ENCODE measurements at places on chromosomes 1 and 21.

GRCh38 chr1:110877364-110877763 is 4.4 kb downstream of the CD53 start:
- no peak for DNase-seq
- no peaks in the 10 kb centered on the region for H3K4me1 ChIP-seq
- no peak overlapping the region for H3K27ac ChIP-seq

DNA sequence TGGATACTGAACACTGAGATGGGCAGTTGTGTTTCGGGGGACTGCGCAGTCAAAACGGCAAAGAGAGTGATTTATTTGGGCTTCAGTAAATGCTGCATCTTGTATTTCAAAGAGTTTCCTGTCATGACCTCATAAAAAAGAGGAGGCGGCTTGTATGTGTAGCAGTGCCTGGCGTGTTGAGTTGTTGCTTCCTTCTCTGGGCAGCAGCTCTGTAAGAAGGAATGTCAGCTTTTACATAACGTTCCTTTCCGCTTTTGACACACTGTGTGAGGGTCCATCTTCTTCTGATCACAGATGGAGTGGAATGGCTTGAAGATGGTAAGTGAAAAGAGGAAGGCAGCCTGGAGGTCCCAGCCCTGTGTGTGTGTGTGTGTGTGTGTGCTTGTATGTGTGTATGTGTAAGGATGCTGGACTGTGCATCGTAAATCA is 941 bp downstream of the ELAVL4 start:
- no peaks in the 10 kb centered on the region for H3K27me3 ChIP-seq
- no peaks in the 10 kb centered on the region for H3K4me1 ChIP-seq
- no peaks in the 10 kb centered on the region for H3K36me3 ChIP-seq
- no peak overlapping the region for H3K27ac ChIP-seq
- H3K4me3 ChIP-seq, result no peak overlapping the region

DNA sequence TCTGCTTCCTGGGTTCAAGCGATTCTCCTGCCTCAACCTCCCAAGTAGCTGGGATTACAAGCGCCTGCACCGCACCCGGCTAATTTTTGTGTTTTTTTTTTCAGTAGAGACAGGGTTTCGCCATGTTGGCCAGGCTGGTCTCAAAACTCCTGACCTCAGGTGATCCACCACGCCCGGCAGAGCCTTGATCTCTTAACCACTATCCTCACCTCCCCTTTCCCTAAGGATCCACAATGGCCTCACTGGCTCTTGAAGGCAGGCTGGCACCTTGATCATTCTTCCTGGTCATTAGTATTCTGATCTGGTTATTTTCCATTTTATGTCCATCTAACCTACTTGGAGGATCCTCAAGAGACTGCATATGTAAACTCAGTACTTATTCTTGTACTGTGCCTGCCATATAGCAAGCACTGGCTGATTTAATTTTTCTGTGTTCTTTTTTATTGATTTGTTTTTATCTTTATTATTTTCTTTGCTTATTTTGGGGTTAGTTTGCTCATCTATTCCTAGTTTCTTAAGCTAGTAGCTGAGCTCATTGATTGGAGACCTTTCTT is 6.3 kb downstream of the RCC1 start:
- DNase-seq, result peak; percentile 37
- no peak overlapping the region for H3K4me3 ChIP-seq
- peaks cover 13% of the 10 kb centered on the region for H3K4me1 ChIP-seq
- no peak overlapping the region for H3K27ac ChIP-seq
- H3K36me3 ChIP-seq, result peaks cover 45% of the 10 kb centered on the region

DNA sequence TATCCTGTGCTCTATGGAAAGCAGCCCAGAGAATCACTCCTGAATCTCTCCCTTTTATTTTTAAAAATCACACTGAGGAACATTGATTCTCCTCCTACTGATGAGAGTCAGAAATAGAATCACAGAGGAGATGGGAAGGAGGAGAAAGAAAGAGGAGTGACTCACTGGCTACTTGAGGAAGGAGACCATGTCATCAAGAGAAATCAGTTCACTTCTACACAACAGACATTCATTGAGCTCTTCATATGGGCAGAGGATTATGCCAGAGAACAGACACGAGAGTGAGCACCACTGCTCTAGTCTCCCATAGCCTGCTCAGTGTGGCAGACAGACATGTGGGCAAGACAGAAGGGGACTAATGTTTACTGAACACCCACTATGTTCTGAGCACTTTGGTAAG is 44.2 kb downstream of the RAB3B start:
- H3K4me3 ChIP-seq, result no peak overlapping the region
- H3K27ac ChIP-seq, result peak overlapping the region; percentile 50
- H3K36me3 ChIP-seq, result peaks cover 15% of the 10 kb centered on the region

- no peaks in the 10 kb centered on the region for H3K27me3 ChIP-seq
- no peak overlapping the region for H3K27ac ChIP-seq
- no peaks in the 10 kb centered on the region for H3K36me3 ChIP-seq
- peaks cover 31% of the 10 kb centered on the region for H3K4me1 ChIP-seq
These were observed 25.1 kb downstream of the C2CD2 start for GRCh38 chr21:41928621-41929220.

DNA sequence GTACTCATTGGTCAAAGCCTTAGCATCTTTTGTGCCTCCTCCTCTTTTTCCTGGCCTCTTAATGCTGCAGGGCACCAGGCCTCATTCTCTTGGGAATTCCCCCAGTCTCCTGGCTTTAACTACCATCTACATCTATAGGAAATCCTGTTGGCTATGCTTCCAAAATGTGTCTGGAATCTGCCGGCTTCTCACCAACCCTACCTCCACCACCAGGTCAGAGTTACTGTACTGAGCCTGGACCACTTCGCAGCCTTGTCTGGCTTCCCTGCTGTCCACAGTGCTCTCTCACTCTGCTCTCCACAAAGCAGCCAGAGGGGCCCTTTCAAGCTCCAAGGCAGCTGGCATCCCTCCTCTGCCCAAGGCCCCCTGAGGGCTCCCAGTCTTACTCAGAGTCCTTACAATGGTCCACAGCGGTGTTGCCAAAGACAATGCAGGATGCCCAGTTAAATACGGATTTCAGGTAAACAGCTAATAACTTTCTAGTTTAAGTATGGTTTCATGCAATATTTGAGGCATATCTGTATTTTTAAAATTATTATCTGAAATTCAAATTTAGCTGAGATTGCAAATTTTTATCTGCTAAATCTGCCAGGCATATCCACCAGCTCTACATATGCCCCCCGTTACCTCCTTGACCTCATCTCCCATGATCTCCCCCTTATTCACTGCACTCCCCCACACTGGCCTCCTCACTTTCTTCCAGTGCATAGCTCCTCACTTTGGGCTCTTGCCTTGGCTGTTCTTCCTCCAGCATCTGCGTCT is 34.5 kb upstream of the FAM163A start:
- H3K4me3 ChIP-seq, result no peak overlapping the region
- DNase-seq, result no peak

DNA sequence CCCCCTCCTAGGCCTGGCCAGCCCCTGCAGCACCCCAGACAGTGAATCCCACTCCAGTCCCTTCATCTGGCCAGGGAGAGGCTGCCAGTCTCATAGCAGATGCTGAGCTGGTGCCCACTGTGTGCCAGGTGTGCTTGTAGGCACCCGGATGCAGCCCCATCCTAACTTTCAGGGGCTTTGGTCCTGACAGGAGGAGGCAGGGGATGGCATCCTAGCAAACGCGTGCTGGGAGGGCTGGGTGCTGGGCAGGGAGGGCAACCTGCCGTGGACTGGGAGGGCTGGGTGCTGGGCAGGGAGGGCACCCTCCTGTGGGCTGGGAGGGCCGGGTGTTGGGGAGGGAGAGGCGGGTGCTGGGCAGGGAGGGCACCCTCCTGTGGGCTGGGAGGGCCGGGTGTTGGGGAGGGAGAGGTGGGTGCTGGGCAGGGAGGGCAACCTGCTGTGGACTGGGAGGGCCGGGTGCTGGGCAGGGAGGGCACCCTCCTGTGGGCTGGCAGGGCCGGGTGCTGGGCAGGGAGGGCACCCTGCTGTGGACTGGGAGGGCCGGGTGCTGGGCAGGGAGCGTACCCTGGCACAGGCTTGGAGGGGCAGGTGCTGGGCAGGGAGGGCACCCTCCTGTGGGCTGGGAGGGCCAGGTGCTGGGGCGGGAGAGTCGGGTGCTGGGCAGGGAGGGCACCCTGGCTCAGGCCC is 35.3 kb downstream of the SLC19A1 start:
- no peak for DNase-seq
- peaks cover 48% of the 10 kb centered on the region for H3K36me3 ChIP-seq
- H3K27ac ChIP-seq, result no peak overlapping the region
- no peaks in the 10 kb centered on the region for H3K27me3 ChIP-seq
- H3K4me1 ChIP-seq, result no peaks in the 10 kb centered on the region
- H3K4me3 ChIP-seq, result no peak overlapping the region

GRCh38 chr1:61322769-61323168 is 240.4 kb downstream of the NFIA start:
- DNase-seq, result no peak
- peaks cover 5% of the 10 kb centered on the region for H3K27me3 ChIP-seq
- H3K4me1 ChIP-seq, result no peaks in the 10 kb centered on the region
- no peak overlapping the region for H3K4me3 ChIP-seq
- H3K36me3 ChIP-seq, result no peaks in the 10 kb centered on the region

GRCh38 chr1:216201946-216202345 is 221.3 kb downstream of the USH2A start:
- H3K27ac ChIP-seq, result no peak overlapping the region
- H3K4me1 ChIP-seq, result no peaks in the 10 kb centered on the region
- DNase-seq, result no peak
- no peak overlapping the region for H3K4me3 ChIP-seq
- no peaks in the 10 kb centered on the region for H3K27me3 ChIP-seq
- H3K36me3 ChIP-seq, result no peaks in the 10 kb centered on the region

DNA sequence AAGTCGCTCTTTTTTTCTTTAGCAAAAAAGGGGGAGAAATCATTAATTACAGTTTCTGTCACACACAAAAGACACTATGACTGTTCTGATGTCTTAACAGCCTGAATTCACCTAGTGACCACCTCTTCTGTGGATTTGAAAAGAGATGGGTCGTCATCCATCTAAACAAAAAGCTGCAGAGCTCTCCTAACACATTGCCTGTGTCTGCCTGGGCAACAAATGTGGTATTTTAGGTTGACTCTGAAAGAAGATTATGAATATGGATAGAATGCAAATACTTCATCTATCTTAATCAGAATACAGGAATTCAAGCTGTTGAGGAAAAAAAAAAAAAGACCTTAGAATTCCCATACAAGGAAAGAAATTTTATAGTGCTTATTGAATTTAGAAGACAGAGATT is 304.4 kb upstream of the ADGRL2 start:
- no peak for DNase-seq
- no peaks in the 10 kb centered on the region for H3K4me1 ChIP-seq
- no peaks in the 10 kb centered on the region for H3K27me3 ChIP-seq
- H3K36me3 ChIP-seq, result no peaks in the 10 kb centered on the region

DNA sequence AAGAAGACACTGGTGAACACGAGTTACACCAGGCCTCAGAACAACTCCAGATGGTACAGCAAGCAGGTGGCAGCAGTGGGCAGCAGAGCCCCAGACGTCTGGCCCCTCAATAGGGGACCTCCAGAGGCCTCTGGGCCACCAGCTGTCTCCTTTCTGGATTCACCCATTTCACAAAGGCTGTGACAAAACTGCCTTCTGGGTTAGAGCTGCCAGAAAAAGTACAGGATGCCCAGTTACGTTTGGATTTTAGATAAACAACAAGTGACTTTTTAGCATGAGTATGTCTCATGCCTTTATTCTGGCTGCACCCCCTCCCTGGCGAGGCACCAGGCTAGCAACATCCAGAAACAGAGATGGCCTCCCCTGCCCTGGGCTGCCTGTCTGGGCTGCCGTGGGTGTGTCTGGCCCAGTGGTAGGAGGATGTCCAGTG is 30.1 kb downstream of the ITPKB start:
- H3K36me3 ChIP-seq, result no peaks in the 10 kb centered on the region
- H3K4me3 ChIP-seq, result no peak overlapping the region
- no peaks in the 10 kb centered on the region for H3K27me3 ChIP-seq

- no peaks in the 10 kb centered on the region for H3K4me1 ChIP-seq
- no peaks in the 10 kb centered on the region for H3K36me3 ChIP-seq
- no peaks in the 10 kb centered on the region for H3K27me3 ChIP-seq
- no peak overlapping the region for H3K27ac ChIP-seq
These were observed 419.9 kb downstream of the ZP4 start for GRCh38 chr1:237470712-237471338.

DNA sequence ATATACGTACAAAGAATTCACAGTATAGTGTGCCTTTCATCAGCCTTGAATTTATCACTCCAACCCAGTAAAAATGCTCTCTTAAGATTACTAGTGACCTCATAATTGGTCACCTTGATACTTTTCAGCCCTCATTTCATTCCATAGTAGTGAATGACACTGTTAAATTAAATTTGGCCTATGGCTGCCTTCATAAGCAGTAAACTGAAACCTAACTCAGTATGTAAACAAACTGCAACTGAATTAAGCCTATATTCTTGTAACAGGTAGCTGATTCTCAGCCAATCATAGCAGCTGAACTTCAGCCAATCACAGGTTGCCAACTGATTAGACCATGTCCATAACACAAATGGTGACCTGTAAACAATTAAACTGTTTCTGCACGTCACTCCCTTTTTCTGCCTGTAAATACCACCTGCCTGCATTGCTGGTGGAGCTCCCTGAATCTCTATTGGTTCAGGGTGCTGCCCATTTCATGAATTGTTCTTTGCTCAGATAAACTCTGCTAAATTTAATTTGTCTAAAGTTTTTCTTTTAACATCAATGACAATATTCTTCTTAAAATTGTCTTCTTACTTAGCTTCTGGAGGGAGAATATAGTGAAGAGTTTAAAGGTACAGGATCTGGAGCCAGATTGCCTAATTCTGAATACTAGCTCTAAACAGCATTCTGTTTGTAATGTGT is 24.0 kb upstream of the CAMSAP2 start:
- no peak for DNase-seq
- H3K27ac ChIP-seq, result no peak overlapping the region
- no peak overlapping the region for H3K4me3 ChIP-seq
- H3K4me1 ChIP-seq, result no peaks in the 10 kb centered on the region
- H3K36me3 ChIP-seq, result no peaks in the 10 kb centered on the region

DNA sequence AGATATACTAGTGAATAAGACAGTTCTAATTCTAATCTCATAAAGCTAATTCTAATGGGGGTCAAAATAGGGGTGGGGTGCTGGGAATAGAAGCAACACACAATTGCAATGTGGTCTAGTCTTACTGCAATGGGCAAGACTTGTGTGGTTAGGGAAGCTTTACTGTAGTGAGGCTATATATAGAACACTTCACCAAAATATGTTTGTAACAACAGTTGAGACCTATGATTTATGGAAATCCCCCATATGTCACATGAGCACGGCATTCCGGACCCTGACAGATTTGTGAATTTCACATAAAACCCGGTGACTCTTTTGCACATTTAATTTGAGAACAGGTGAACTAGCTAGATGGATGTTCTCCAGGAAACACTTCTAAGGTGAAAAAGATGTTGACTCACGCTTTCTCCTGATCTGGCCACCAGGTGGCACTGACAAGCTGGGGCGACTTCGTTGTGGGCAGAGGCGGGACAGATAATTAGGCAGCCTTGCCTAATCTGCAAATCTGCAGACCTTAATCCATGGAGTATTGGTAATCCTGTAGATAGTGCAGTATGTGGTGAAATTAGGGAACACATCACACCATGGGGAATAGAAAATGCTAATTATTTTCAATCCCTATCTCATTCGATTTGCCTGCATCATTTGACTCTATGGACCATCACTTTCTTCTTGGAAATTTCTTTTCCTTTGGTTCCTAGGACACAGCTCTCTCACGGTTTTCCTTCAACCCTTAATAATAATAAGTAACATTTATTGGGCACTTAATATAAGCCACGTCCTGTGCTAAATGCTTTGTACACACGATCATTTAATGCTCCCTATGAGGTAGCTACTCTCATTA is 37.7 kb downstream of the KIAA0040 start:
- H3K27ac ChIP-seq, result no peak overlapping the region
- H3K4me3 ChIP-seq, result no peak overlapping the region

Data from IMR-90 (cell line).